ENCODE measurements at places on chromosomes 3 and 15. TPM values are rescaled to one million over a fixed set of nuclear protein-coding genes. Genes with fewer than 3 reads are reported as not detected.

GRCh38 chr3:119279584-119280243, 14.5 kb upstream of the ARHGAP31 start:
- no peak for DNase-seq

DNA sequence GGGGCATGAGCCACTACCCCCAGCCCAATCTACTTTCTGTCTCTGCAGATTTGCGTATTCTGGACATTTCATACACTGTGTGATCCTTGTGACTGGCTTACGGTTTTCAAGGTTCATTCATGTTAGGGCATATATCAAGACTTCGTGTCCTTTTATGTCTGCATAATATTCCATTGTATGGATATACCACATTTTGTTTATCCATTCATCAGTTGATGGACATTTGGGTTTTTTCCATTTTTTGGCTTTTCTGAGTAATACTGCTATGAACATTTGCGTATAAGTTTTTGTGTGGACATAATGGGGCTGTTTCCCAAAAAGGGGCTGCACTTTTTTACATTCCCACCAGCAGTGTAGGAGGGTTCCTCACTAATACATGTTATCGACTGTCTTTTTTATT, 106.6 kb downstream of the PDE8A start:
- DNase-seq, result no peak

DNA sequence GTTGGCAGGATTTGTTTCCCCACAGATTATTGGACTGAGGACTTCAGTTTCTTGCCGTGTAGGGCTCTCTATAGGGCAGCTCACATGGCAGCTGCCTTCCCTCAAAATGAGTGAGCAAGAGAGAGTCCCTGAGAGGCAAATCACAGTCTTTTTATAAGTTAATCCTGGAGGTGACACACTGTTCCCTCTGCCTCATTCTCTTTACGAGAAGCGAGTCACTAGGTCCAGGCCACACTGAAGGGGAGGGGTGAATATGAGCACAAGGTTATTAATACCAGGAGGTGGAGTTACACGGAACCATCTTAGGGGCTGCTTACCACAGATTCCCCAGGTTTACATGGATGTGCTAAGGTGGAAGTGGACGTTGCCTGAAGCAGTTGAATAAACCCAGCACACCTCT, 77.0 kb downstream of the LPP start:
- DNase-seq, result no peak

DNA sequence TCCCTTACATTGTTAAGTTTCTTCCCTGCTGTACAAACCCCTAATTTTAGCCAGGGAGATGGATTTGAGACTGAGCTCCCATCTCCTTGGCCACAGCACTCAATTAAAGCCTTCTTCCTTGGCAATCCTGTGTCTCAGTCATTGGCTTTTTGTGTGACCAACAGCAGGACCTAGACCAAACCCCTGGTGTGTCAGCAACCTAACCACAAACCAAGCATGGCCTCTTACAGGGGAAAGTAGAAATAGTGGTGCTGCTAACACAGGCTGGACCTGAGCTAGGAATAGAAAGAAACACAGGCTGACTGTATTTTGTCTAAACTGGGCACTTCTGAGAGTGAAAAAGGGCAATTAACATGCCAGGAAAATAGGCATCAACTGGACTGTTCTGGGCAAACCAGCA, 37.9 kb downstream of the PPCDC start:
- DNase-seq, result no peak

GRCh38 chr15:98164571-98164970, 204.1 kb downstream of the ARRDC4 start:
- DNase-seq, result no peak

DNA sequence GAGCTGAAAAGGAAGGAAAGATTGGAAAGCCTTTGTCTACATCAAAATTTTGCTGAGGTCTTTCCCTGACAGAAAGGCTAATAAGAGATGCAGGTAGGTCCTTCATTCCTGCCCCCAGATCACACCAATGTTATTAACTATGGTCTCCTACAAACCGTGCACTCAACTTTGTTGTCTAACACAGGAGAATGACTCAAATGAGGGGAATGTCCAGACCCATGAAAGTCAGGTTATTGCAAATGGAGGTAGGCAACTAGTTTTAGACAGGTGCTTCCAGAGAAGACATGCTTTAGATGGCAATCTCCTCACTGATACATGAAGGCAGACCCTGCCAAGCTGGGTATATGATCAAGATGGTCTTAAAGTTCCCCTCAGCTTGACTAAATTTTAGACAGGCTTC, 51.0 kb downstream of the NFKBIZ start:
- no peak for DNase-seq

DNA sequence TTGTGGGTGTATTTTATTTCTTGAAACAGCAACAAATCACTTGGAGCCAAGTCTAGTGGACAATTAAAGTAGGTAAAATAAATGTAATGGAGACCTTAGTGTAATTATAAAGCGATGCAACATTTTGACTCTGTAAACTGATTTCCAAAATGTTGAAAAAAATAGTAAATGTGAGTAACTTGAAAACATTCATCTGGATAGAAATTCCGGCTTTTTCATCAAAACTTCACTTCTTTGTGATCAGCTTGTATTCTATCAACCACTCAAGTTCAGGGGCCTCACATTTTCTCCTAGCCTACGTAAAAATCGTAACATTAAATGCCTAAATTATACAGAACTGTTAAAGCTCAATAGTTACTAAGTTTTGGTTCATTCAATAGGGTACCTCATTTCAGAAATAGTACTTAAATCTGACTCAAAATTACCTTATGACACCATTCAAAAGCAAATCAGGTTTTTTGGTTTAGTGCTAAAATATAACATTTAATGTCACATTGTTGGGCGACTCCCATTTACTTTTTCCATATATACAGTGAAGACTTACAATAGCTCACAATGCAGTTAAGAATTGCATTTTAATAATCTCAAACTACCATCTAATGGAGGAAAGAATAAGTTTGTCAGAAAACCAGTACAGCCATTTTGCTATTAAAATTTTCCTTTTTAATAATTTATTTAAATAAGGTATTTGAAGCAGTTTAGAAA, 12.7 kb downstream of the CCNL1 start:
- no peak for DNase-seq

Gene PLSCR5
- total RNA-seq, result not detected

Gene EXD1
- total RNA-seq, result not detected

Gene LYZL4
- total RNA-seq, result not detected

Gene GHSR
- not detected for total RNA-seq

Gene TNK2
- 10.4 TPM for total RNA-seq

Gene FBXL2
- 10.8 TPM for total RNA-seq
